ENCODE measurements at places on chromosomes 12 and 14.

DNA sequence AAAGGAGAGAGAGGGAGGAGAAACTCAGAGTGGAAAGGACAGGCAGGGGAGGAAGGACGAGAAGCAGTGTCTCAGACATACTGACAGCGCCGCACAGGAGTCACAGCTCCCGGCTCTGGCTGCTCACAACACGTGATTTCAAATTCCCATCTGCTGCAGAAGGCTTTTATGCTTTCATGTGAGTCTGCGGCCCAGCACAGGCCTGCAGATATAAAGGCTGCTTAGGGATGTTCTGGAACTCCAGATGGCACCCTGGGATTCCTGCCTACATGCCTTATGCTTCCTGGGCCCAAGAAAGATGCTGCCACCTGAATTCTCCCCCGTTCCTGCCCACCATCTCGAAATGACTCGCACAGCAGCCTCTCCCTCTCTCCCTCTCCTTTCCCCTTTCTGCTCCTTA is 89.6 kb downstream of the NUAK1 start:
- peak; percentile 87 for DNase-seq

DNA sequence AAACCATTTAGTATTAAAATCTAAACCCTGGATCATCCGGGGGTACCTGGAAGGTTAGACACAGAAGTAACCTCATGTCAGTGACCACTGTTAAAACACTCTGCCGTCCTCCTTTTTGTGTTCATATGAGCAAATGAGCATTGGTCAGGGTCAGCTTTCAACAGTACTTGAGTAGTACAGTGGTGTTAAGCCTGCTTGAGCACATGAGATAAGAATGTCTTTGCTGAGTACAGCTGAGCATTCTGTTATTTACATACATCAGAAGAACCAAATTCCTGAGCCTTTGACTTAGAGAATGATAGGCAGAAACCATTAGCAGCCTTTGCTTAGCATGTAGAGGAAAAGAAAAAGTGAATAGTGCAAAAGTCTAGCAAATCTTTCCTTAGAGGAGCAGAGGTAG is 38.6 kb upstream of the LRTM2 start:
- no peak for DNase-seq

DNA sequence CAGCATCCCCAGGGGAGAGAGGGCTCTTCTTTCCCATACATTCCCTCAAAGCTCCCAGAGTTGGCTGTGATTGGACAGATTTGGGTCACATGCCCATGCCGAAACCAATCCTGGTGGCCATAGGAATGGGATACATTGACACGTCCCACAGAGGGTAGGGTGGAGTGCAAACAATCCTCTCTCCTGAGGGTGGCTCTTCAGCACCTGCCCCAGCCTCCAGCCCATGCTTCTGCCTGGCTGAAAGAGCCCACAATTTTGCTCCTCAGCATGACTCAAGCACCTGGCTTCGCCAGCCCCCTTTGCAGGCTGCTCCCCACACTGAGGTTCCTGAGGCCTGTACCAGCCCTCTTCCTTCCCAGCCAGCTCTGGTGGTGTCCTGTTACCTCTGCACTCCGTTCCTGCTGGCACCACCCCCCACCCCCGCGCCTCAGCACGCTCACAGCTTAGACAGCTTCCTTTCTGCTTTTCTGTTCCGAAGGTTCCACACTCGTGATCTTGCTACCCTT is 71.7 kb downstream of the CCDC92 start:
- no peak for DNase-seq

GRCh38 chr12:10753059-10753458 is 29.9 kb upstream of the YBX3 start:
- DNase-seq, result no peak

DNA sequence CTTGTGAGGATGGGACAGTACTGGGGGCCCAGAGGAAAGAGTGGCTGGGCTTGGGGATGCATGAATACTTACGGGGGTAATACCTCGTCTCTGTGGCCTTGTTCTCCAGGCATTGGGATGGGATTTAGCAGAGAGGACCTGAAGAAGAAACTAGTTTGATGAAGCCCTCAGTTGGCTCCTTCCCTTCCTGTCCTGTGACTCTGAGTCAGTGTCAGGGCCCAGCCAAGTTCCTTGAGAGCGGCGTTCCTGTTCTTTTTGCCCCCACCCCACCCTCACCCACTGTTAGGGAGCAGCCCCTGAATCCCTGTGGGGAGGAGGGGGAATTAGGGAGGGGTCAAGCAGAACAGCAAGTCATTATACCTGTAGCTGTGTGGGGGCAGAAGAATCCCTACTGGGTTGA is 5.2 kb upstream of the LRP1-AS start:
- DNase-seq, result no peak

- no peak for DNase-seq
These were observed 5.6 kb upstream of the OR6C76 start for GRCh38 chr12:55420307-55420962.

GRCh38 chr12:6943389-6943721 is 261 bp upstream of the RNU7-1 start:
- peak; percentile 70 for DNase-seq

- peak; percentile 48 for DNase-seq
These were observed 199.7 kb downstream of the ANO2 start for GRCh38 chr12:5745251-5745888.

DNA sequence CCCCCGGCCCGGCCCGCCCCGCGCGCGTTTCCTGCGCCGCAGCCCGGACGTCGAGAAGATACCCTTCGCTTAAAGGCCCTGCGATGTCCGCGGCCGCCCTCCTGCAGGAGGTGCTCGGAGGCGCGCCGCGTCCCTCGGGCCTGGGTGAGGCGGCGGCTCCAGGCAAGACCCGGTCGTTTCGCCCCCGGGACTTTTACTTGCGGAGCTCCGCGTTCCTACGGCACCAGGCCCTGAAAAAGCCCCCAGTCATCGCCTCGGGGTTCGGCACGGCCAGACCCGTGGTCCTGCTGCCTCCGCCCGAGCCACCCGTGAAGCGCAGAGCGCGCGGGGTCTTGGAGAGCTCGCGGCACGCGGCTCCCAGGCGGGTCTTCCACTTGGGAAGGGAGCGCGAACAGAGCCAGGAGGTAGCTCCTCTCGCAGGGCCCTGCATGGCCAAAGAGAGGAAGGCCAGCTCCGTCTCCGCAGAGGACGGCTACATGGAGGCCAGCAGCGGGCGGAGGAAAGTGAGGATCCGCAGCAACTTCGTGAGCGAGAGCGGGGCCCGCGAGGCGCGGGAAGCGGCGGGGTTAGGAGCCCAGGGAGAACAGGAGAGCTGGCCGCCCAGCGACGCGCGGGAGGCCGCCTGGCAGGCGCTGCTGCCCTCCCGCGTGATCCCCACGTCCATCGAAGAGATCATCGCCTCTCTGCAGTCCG is 26.9 kb downstream of the TTC6 start:
- DNase-seq, result no peak

GRCh38 chr12:105748806-105749600 is 389.8 kb downstream of the NUAK1 start:
- no peak for DNase-seq

DNA sequence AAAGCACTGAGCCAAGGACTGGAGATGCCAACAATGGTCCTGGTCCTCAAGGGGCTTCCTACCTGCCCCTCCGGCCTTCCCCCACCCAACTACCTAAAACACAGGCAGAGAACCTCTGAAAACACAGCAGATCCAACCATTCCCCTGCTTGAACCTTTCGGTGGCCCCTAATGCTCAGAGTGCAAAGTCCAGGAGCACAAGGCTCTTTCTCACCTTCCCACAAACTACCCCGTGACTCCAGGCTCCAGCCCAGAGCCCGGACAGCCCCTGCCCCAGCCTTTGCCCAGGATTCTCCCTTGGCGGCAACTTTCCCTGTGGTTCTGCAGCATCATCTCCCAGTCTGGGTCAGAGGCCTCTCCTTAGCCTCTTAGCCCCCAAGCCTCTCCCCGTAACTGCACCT is 1.6 kb upstream of the CD9 start:
- DNase-seq, result no peak

- DNase-seq, result no peak
These were observed 188.1 kb downstream of the BCAT1 start for GRCh38 chr12:24760606-24761378.

DNA sequence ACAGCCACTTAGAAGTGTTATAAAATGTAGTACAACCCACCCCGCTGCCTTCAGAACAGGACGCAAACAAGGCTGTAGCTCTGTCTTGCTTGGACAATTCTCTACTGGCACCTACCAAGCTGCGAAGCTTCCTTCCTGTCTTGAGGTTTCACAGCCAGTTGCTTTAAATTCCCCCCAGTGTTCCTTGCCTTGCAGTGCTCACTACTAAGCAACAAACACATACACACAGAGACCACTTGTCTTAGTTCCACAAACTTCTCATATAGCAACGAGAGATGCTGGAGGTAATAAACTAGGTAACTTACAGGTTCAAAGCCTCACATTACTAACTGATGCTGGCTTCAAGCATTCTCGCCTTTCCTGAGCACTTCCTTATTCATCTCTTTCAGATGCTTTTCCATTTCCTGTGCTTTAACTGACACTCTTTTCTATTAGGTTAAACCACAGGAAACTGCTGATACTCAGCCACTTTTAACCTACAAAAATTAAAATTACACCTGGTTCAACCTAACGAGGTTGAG is 91.5 kb upstream of the PTGDR start:
- no peak for DNase-seq

DNA sequence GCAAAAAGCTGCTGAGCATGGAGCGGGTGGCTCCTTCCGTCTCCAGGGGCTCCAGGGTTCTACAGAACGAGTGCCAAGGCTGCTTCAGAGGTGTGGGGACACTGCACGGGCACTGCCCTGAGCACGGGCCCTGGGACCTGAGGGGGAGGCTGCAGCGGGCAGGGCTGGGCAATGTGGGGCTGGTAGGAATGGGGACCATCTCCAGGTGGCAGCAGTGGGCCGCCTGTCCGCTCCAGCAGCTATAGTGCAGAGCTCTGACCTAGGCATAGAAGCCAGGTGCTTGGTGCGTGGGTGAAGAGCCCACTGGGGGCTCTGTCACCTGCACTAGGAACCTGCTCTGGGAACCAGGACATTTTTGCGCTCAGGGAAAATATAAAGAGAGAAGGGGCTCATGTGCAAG is 22.3 kb downstream of the HDAC7 start:
- DNase-seq, result no peak

GRCh38 chr14:84783511-84783910 is 746.4 kb upstream of the FLRT2 start:
- no peak for DNase-seq

- no peak for DNase-seq
These were observed 383.2 kb downstream of the AEBP2 start for GRCh38 chr12:19822476-19822875.

Data from spinal cord (tissue), 10 donors.